ENCODE measurements at places on chromosomes 5 and 9. TPM values are rescaled to one million over a fixed set of nuclear protein-coding genes. Genes with fewer than 3 reads are reported as not detected.

ADAMTS13 gene
- 1.0 TPM for total RNA-seq

TUBB4B gene
- total RNA-seq, result 144 TPM

SV2C gene
- total RNA-seq, result under 0.01 TPM

ACOT12 gene
- total RNA-seq, result not detected

SPINK7 gene
- not detected for total RNA-seq

ESM1 gene
- 73.0 TPM for total RNA-seq

ZCCHC10 gene
- 12.3 TPM for total RNA-seq

GRCh38 chr9:79990536-79990935, 418.8 kb downstream of the TLE4 start:
- DNase-seq, result no peak

- DNase-seq, result no peak
These were observed 639.7 kb upstream of the C9orf72 start for GRCh38 chr9:28212979-28213378.

DNA sequence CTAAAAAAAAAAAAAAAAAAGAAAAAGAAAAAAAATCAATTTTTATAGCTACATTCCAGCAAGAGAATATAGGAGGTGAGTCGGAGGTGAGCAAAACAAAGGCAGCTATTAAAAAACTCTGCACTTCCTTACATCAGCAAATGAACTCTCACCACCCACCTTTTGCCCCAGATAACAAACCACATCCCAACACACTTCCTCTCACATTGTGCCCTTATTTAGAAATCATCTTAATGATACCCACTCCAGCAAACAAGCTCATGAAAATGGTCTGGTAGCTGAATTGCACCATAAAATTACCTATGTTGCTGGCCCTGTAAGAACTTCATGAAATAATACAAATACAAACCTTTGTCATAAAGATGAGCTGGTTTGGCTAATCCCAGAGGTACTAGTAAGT, 82.9 kb downstream of the CEMIP2 start:
- peak; percentile 62 for DNase-seq

DNA sequence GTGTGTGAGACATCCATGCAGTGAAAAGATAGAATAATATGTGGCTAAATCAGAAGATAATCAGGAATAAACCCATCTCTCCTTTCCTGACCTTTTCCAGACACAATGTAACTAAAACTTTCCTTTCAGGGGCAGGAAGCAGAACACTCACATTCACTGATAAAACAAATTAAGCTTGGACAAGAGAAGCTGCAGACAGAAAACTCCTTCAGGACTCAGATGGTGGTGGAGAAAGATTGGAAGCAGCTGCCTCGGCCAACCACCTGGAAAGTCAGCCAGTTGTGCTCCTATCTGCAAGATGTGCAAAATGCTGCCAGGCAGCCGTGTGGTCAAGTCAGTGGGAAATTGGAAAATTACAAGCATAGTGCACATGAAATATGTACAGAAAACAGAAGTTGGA, 26.9 kb downstream of the RASEF start:
- no peak for DNase-seq

GRCh38 chr5:59091965-59092364, 509.1 kb downstream of the RAB3C start:
- no peak for DNase-seq

GRCh38 chr5:154740957-154741356, 14.2 kb upstream of the LARP1 start:
- DNase-seq, result no peak

GRCh38 chr9:83034587-83034986, 28.4 kb downstream of the RASEF start:
- DNase-seq, result no peak

DNA sequence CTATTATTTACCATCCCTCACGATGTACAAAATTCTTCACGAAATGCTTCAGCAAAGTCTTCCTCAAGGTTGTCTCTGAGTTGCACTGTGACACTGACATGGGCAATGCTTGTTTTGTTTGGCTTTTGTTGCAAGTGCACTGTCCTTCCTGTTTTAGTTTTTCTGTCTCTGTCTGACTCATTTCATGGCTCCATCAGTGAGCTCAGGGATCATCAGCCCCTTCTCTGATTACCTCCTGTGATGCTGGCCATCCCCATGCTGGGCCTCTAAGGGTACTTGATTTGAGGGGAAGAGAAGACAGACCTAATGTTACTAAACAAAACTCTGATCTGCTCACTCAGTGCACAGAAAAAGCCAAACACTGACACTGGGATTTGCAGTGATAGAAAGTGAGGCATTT, 37.6 kb upstream of the STX17 start:
- peak; percentile 1 for DNase-seq

DNA sequence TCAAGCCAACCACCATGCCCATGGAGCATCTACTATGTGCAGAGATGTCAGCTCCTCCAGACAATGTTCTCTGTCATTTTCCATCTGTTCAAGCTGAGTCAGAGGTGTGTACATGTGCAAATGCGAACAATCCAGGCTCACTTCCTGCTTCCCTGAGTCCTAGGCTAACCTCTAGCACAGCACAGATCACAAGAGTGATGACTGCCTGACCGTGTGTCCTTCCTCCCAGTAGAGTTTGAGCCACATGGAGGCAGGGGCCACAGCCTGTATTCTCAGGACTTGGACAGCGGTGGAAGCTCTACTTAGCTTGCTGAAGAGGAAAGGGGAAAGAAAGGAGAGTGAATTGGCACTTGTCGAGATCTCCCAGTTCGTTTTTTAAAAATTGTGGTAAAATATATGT, 87.2 kb downstream of the KCNIP1 start:
- no peak for DNase-seq

DNA sequence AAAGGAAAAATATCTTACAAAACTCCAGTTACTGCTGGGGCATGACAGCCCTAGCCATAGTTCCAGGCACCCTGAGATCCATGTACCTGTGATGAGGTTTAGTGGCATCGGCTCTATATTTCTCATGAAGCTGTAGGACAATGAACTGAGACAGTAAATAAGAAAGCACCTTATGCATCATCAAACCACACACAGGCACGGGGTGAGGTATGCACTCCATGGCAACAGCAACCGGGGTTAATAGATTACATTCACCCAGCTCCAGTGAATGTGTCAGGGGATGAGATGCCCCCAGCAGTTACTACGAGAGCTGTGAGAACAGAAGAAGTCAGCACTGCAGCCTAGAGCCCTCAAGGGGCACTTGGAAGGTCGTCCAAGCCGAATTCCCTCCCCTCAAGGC, 162.0 kb upstream of the S1PR3 start:
- DNase-seq, result no peak

DNA sequence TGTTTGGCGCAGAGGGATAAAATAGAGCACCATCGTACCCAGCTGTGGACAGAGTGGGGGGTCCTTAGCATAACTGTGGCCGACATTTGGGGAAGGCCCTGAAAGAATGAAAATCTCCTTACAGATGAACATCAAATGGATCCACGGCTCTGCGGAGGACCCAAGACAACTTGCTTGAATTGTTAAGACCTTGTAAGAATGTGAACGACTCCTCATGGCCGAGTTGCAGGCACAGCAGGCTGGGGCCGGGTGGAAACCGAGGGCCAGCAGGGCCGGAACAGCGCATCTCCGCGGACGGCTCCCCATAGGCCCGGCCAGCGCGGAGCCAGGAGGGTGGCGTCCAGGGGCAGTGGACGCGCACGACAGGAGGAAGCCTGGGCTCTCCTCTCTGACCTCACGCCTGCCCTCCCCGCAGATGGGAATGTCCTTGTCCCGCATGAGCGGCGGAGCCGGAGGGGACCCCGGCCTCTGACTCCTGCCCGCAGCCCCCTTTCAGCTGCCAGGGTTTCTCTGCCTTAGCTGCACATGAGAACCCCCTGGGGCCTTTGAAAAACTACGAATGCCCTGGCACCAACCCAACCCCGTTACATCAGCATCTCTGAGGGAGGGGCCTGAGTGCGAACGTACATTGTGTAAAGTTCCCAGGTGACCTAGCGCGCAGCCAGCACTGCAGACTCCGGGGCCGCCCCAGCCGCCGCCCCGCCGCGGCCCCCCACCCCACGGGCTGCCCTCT, 36.2 kb upstream of the PTCH1 start:
- DNase-seq, result peak; percentile 68

GRCh38 chr5:121897341-121897740, 45.7 kb downstream of the FTMT start:
- no peak for DNase-seq

GRCh38 chr5:132668706-132669454, 4.9 kb upstream of the IL4 start:
- no peak for DNase-seq

- no peak for DNase-seq
These were observed 161.9 kb upstream of the HMHB1 start for GRCh38 chr5:143649937-143650621.

DNA sequence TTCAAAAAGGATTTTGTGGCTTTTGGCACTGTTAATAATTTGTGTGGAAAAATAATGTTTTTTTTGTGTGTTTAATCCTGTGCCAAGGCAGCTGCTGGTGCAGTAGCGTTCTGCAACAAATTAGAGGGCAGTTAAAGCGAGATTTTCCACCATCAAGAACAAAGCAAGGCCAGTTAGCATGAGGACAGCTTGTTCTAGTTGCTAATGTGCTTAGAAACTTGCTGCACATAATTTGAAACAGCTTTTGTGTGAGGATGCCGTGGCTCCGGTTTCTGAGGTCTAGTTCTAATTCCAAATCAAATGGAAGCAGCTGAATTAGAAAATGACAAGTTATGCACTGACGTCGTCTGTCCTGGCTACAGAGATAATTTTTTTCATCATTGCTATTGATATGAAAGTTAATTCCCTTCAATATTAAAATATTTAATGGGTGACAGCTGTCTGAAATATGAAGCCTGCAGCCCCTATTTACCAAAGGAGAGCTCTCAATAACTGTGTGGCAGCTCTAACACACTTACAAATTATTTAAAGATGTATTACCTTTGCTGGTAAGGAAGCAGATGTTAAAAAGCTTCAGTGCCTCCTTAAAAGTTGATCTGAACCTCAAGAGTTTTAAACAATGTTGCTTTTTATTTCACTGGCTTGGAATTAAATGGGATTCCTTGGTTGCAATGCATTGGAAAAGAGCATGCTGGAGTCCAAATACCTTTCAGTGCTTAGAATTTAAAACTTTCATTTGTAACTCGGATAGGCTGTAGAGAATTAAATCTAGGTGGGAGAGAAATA, 128.6 kb downstream of the SPATA31D1 start:
- DNase-seq, result peak; percentile 14

GRCh38 chr9:1458503-1458902, 408.3 kb downstream of the DMRT2 start:
- peak; percentile 6 for DNase-seq

DNA sequence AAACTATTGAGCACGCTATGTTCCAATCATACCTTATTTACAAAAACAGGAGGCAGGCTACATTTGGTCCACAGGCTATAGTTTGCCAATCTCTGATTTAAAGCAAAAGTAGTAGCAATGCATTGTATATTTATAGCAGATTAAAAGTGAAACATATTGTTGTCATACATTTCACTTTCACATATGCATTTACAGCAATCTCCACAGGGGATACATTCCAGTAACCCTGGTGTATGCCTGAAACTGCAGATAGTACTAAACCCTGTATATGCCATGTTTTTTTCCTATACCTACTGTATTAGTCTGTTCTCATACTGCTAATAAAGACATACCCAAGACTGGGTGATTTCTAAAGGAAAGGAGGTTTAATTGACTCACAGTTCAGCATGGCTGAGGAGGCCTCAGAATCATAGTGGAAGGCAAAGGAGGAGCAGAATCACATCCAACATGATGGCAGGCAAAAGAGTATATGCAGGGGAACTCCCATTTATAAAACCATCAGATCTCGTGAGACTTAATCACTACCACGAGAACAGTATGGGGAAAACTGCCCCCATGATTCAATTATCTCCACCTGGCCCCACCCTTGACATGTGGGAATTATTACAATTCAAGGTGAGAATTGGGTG, 5.9 kb upstream of the CSF1R start:
- DNase-seq, result no peak

- no peak for DNase-seq
These were observed 69.6 kb downstream of the ADAMTSL1 start for GRCh38 chr9:18543406-18544192.

GRCh38 chr9:92055624-92056023, 59.6 kb downstream of the SPTLC1 start:
- DNase-seq, result no peak

- DNase-seq, result no peak
These were observed 10.6 kb downstream of the PLEKHG4B start for GRCh38 chr5:102411-103043.

DNA sequence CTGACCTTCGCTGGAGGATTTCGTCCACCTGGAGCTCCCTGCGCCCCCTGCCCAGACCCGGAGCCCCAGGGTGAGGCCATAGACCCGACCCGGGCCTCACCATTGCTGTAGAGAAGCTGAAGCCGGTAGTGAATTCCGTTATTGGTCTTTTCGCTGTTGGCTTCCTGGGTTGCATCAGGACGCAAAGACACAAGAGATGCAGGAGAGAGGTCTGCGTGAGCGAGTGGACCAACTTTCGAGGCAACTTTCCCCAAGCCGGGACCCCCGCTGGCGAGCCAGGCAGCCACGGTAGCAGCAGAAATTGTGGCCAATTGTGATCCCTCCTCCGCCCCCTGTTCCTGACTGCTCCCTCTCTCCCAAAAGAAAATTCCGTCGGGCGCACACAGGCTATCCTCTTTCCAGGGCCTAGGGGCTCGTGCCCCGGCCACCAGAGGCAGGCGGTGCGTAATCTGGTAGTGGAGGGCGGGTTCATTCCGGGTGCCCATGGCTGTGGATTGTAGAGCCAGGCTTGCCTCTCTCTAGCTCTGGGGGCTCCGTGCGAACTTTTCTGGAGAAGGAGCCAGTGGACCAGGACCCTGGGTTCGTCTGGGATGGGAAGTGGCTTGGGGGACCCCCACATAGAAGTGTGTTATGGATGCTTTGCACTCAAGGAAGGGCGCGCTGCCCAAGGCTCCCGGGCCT, 3.3 kb downstream of the EBF1 start:
- DNase-seq, result no peak

- no peak for DNase-seq
These were observed at the start of gene OMD for GRCh38 chr9:92424340-92424739. TSS of gene OMD (minus strand) at chr9:92424471. CDS start at chr9:92417558, 6,913 bp downstream.
